ENCODE measurements at places on chromosomes 11 and 22.

GRCh38 chr11:115710426-115710825 is 206.2 kb upstream of the CADM1 start:
- no peak for DNase-seq

GRCh38 chr11:36146437-36146836 is 142.8 kb downstream of the COMMD9 start:
- no peak for DNase-seq

- DNase-seq: no peak
These were observed 12.3 kb downstream of the PRR33 start for GRCh38 chr11:1879342-1879940.

- DNase-seq: no peak
These were observed 20.1 kb upstream of the CECR2 start for GRCh38 chr22:17349172-17349571.

- no peak for DNase-seq
These were observed 27.3 kb downstream of the TOM1 start for GRCh38 chr22:35326854-35327562.

DNA sequence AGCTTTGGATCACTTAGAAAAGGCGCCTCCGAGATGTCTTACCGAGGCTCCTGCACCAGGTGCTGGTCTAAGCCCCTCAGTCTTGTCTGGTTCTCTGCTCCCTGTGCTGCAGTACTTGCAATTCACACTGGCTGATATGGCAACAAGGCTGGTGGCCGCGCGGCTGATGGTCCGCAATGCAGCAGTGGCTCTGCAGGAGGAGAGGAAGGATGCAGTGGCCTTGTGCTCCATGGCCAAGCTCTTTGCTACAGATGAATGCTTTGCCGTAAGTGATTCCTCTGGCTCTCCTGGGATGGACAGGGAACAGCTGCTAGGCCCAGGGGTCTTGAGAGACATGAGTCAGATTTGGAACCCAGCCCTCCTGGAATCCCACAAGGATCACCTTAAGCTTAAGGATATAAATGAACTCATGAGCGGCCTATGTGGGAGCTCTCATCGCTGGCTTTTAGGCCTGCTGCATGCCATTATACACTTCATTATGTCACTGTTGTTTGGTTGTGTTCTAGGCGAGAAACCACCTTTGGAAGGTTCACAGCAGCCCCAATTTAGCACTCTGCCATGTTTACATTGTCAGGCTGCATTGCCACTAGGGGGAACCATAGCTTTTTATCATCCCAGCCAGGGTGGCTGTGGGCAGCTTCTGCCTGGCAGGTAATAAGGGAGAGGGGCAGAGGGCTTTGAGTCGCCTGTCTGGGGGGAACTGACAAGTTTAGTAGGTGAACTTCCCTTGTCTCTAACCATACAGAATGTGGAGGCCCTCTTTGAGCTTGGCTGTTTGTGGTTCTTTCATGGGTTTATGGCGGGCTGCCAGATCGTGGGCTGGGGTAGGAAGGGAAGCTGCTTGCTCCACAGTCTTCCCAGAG is 8.5 kb downstream of the ACAD8 start:
- DNase-seq: no peak
